ENCODE measurements at places on chromosomes 7 and 10.

- no peak overlapping the region for H3K4me3 ChIP-seq
- peaks cover 17% of the 10 kb centered on the region for H3K36me3 ChIP-seq
- no peak for DNase-seq
- H3K27ac ChIP-seq: no peak overlapping the region
- no peaks in the 10 kb centered on the region for H3K27me3 ChIP-seq
Observed at GRCh38 chr7:117171106-117171505, 151.8 kb downstream of the WNT2 start.

DNA sequence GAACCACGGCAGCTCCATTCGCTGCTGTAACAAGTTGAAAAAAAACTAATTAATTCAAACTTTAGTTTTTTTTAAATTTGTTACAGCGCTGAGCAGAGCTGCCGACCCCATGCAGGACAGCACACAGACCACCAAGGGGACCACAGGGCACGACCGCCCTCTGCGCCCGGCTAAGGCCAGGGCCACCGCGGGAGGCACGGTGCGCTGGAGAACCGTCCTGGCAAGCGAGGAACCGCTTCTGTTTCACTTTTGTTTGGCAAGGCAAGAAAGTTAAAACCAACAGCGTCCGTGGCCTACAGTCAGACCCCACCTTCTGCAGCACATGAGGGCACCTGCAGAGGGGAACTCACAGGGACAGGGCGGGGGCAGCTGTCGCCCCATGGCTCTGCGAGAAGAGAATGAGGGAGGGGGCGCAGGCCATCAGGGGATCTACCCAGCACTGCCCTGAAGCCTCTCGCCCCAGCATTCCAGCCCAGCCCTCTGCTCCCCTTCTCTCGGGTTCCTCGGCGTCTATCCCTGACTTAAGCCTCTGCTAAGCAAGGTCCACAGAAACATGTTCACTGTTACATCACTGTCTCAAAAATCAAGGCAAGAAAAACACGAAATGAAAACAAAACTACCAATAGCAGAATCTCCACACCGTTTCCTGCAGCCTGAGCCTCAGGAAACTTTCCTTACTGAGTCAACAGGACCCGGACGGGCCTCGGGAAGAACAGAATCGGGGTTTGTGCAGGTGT is 204.4 kb downstream of the DIP2C start:
- peaks cover 48% of the 10 kb centered on the region for H3K4me1 ChIP-seq
- H3K4me3 ChIP-seq: peak overlapping the region; percentile 54
- no peaks in the 10 kb centered on the region for H3K36me3 ChIP-seq
- H3K27me3 ChIP-seq: no peaks in the 10 kb centered on the region
- H3K27ac ChIP-seq: peak overlapping the region; percentile 62

- H3K4me3 ChIP-seq: no peak overlapping the region
- no peaks in the 10 kb centered on the region for H3K27me3 ChIP-seq
- no peak for DNase-seq
- H3K27ac ChIP-seq: no peak overlapping the region
- H3K4me1 ChIP-seq: peaks cover 31% of the 10 kb centered on the region
Observed at GRCh38 chr10:132449811-132450181, 52.8 kb downstream of the PWWP2B start.

DNA sequence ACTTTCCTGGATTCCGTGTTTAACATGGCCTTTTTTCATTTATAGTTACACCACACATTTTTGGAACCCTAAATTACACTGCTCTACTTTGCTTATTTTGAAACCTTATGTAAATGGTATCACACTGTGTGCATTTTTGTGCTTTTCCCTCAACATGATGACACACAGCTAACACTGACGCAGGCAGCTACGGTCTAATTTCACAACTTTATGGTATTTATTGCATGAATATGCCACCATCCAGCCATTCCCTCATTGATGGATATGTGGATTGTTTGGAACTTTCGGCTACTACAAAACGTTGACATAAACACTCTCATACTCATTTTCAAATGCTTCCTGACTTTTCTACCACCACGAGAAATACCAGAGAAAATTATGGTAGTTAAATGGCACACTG is 6.9 kb downstream of the PAPOLB start:
- no peak for DNase-seq
- no peak overlapping the region for H3K4me3 ChIP-seq
- no peaks in the 10 kb centered on the region for H3K4me1 ChIP-seq
- peaks cover 5% of the 10 kb centered on the region for H3K36me3 ChIP-seq
